ENCODE measurements at places on chromosomes 4 and X.

DNA sequence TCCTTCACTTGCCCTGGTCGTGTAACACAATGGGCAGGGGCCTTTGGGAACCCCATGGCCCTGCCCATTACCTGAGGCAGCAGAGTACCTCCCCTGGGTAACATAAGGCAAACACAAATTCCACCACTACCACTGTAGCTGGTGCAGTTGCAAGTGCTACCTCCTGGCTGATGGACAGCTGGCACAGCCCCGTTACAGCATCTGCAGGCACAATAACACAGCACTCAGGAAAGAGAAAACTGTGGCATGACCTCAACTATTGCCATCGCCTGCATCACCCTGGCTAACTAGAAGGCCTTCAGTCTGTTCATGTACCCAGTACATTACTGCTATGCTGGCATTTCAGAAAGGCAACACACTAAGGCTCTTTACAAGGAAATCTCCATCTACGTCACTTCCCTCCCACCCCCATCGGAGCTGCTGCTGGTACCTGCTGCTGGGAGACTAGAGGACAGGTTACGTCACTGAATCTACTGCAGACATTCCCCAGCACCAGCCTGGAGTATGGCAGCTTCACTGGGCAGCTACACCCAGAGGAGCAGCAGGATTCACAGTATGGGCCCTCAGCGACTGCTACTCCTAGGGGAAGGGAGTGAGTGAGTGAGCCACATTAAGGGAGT is 39.4 kb downstream of the ARFIP1 start:
- no peak for DNase-seq

DNA sequence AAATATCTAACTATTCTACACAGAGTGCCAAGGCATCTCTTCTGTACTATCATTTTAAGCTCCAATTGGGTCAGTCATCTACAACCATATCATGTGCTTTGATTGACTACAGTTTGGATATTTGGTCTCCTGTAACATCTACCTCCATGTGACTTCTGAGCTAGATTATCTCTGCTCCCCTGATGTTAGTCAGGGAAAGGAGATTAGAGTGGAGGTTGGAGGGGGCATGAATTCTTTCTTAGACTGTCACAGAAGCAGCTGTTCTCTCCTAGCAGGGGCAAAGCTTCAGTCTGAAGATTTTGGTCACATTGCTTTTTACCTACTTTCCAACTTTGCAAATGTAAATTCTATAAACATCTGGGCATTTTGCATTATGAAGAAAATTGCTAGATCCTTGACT is 62.6 kb upstream of the C4orf54 start:
- no peak for DNase-seq

DNA sequence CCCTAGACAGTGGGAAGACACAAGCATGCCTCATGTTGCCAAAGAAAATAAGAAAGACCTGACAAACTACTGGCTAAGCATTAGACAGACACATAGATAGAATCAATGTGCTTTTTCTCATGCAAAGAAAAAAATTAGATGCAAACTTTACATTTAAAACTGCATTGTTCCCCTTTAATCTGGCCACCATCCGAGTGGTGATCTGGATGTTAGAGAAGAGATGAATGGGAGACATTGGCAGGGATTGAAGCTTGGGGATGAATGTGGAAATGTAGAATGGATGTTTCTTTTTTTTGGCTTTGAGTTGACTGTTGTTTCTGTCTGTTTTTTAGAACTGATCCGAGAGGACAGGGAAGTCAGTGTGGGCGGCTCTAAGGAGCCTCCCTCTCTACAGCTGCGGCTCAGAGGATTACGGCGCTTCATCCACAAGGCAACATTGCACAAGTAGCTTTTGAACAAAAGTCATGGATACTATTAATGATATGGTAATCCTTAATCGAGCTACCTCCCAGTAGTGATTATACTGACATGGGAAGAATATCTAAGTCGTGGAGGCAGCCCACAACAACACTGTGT is 53.0 kb downstream of the HELT start:
- DNase-seq: no peak

GRCh38 chr4:86565651-86566050 is 28.5 kb upstream of the PTPN13 start:
- DNase-seq: no peak

- DNase-seq: no peak
Measured at GRCh38 chrX:13360146-13360545, 40.3 kb upstream of the ATXN3L start.
